ENCODE measurements at places on chromosomes 13 and 19.

DNA sequence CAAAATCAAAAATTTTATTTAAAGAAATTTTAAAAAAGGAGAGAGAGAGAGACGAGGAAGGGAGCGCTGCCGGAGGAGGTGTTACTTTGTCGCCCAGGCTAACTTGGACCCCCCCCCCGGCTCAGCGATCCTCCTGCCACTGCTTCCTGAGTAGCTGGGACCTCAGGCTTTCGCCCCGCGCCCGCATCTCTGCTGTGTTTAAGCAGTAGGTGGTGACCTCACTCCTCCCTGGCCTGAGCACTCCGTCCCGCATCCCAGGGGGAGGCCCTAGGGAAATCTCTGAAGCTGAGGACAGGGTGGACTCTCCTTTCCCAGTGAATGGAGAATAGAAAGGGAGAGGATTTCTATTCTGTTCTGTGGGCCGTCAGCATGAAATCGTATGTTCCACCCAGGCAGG lies 485 bp upstream of the ZNF845 start:
- peak; percentile 73 for DNase-seq

- no peak for DNase-seq
Observed at GRCh38 chr13:79516595-79516994, 35.6 kb downstream of the NDFIP2 start.

- DNase-seq = no peak
Observed at GRCh38 chr13:39281539-39282150, 243.4 kb downstream of the NHLRC3 start.

DNA sequence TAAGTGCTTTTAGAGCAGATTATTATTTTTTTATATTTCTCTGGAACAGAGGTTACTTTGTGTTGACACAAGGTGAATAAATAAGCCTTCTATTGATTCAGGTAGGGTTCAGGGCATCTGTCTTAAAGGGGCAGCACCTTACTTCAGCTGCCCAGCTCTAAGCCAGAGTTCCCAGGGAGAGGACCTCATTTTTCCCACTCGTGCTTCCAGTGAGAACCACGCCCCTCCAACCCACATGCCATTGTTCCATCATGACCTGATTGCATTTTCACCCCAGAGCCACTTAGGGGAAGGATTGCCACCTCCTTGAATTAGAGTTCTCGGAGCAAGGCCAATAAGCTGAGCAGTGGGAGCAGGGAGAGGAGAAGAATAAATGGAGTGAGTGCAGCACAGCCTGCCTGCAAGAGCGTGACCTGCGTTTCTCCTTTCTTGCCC lies 104.3 kb upstream of the FRY start:
- no peak for DNase-seq

DNA sequence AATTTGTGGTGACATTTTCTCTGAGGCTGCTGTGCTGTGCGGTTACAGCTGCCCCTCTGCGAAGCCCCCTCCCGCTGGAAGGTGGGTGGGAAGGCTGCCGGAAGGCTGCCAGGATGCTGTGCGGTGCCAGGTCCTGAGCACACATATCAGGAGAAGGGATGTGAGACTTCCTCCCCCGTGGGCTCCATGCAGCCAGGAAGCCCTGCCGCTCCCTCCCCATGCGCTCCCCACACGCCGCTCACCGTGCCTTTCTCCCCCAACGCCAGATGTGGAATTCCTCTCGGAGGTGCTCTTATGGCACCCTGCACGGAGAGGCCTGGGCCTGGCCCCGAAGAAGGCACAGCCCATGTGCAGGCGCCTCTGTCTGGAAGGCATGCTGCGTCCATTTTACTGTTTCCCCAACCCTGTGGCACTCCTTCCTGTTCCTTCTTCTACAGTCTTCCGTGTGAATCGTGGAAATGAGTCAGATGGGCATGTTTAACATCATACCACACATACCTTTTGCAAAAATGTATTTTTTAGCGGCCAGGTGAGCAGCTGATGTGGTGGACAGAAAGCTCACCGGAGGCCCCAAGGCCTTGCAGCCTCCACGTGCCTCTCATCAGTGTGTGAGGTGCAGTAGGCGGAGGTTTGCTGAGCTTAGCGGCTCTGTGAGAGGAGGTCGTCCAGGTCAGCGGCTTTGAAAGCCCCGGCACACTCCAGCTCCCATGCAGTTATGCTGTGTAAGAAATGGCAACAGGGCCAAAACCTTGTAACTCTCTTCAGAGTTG lies 88.0 kb downstream of the ATP11A start:
- DNase-seq = no peak

- no peak for DNase-seq
Observed at GRCh38 chr19:38060331-38060730, 153.3 kb downstream of the SIPA1L3 start.

DNA sequence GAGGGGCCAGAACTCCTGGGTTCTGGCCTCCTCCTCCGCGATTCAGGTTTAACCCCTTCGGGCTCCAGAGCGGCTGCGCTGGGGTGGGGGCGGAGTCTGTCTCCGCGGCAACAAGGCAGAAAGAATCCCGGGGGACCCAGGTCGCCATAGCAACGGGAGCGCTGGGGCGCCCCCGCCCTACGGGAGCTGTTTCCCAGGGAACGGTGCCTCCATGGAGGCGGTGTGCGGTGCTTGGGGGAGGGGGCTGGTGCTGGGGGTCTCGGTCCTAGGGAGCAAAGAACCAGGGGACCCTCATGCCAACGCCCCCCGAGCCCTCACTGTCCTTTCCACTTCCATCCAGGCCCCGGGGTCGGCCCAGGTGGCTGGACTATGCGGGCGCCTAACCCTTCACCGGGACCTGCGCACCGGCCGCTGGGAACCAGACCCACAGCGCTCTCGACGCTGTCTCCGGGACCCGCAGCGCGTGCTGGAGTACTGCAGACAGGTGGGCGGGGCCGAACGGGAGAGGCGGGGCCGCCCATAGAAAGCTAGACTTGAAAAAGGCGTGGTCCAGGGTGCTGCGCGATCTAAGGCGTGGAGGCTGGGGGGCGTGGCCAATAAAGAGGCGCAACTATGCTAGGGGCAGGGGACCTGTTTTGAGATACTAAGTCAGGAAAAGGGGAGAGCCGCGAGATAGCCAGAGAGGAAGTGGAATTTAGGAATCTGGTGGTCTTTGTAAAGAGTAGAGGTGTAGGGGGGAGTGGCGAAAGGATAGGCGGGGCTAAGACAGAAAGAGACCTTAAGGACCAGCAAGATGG lies 1.2 kb downstream of the APLP1 start:
- peak; percentile 85 for DNase-seq

DNA sequence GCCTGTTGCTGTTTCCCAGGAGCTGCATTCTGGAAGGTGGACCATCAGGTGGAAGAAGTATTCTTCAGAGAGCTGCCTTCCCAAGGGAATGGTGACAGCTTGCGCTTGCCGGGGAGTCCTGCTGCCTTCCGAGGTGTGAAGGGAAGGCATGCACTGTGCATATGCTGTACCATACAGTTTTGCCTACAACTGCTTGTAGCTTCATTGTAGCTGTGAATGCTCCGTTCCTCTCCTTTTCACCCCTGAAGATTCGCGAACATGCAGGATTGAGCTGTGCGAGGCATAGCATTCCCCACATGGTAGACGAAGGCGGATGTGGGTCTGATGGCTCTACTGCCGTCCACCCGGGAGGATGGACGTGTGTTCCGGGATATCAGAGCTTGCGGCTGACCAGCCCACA lies 243.2 kb upstream of the TSHZ3 start:
- no peak for DNase-seq

- no peak for DNase-seq
Observed at GRCh38 chr19:18294467-18294864, 13.0 kb upstream of the JUND start.

GRCh38 chr13:100646030-100646673 lies 28.4 kb downstream of the TMTC4 start:
- DNase-seq = peak; percentile 47

DNA sequence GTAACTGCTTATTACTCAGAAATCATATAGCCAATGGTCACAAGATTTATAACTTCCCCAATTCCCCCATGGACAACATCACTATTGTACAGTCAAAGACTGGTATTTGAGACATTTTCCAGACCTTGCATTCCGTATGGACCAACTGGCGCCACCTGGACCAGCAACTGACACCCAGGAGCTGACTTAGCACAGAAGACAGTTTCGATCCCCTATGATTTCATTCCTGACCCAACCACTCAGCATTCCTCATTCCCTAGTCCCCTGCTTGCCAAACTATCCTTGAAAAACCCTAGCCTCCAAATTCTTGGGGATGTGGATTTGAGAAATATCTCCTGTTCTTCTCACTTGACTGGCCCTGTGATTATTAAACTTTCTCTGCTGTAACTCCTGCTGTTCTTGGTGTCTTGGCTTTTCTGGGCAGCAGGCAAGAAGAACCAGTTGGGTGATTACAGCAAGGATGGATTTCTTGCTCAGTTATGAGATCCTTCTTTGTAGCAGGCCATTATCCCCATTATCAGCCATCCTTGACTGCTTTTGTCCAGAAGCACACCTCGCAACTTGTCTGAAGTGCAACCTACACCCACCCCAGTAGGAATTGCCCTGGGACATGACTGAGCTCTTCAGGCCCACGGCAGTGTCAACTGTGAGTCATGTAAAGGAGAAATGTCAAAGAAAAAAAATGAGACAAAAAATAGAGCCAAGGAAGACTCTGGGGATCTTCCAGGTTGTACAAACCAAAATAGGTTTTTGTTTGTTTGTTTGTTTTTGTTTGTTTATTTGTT lies 13.7 kb upstream of the MAP3K10 start:
- peak; percentile 53 for DNase-seq

GRCh38 chr19:37218592-37218935 lies 550 bp downstream of the ZNF383 start:
- peak; percentile 79 for DNase-seq
